ENCODE measurements at places on chromosomes 3 and 15.

- DNase-seq: no peak
Observed at GRCh38 chr3:188941103-188941502, 230.7 kb upstream of the TPRG1 start.

GRCh38 chr3:38510631-38511030 lies 14.5 kb downstream of the EXOG start:
- DNase-seq: no peak

DNA sequence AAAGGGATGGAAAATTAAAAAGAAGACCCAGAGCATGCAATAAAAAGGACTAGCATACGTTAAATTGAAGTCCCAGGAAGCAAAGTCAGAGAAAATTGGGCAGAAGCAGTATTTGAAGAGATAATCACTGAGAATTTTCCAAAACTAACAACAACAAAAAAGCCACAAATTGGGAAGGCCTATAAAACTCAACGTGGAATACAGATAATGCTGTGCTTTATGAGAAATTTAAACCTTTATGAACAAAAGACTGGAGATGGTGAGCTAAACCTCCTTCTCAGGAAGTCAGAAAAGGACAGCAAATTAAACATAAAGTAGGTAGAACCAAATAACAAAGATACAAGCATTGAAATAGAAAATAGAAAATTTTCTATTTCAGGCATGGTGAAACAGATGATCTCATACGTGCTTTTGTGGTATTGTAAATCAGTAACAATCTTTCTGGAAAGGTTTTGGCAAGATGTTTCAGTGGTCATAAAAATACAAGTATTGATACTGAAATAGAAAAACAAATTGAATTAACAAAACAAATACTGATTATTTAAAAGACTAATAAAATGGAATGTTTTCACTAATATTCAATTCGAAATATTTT lies 55.6 kb downstream of the LYSMD4 start:
- peak; percentile 12 for DNase-seq

- no peak for DNase-seq
Observed at GRCh38 chr15:51075826-51076523, 18.7 kb downstream of the TNFAIP8L3 start.

DNA sequence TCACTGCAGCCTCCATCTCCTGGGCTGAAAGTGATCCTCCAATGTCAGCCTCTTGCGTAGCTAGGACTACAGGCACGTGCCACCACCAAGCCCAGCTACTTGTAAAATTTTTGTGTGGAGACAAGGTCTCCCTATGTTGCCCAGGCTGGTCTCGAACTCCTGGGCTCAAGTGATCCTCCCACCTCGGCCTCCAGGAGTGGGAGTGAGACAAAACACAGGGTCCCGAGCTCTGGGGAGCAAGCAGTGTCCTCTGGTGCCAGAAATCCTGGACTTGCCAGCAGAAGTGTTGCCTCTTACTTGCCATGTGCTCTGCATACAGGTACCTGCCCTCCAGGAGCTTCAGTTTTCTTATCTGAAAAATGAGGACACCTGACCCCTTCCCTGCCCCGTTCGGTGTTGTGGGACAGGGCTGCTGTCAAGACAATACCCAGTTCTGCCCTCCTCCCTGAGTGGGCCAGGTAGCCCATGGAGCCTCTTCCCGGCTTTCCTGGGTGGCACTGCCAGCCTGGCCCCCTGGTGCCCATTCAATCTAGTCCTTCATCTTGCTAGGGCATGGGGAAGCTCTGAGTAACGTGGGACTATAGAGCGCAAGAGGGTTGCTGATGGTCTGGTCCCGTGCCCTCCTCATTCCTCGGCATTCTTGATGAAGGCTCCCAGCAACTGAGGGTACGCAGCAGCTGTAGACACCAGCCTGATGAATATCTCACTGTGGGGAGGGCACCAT lies 164.6 kb downstream of the GOLGA6L4 start:
- no peak for DNase-seq

- no peak for DNase-seq
Observed at GRCh38 chr3:29275309-29275708, 5.6 kb upstream of the RBMS3 start.

DNA sequence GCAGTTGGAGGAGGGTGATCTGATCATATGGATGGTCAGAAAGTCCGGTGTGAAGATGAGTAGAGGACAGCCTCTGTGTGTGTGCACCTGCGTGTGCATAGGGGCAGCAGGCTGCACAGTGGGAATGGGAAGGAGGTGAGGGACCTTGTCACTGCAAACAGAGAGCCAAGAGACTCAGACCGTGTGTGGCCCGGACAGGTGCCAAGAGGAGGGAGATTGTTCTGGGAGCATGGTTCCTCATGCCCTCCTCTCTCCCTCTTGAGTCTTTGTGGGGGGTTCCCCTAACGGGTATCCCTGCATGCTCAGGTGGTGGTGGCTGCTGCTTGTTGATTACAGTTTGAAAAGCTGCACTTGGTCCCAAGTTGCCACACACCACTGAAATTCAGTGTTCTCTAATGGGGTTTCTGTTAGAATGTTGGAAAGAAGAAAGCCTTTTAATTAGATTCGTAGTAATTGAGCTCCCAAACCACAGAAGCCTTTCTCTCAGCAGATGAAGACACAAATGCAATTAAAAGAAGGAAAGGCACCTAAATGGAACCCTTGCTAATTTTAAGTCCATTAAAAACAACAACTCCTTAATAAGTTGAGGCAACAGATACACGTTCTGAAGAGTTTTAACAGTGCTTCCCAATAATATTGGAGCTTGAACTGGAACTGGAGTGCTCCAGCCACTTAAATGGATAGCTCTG lies 68.9 kb downstream of the CHRNA7 start:
- no peak for DNase-seq

GRCh38 chr3:117567382-117567781 lies 857.8 kb downstream of the TUSC7 start:
- DNase-seq: no peak

- DNase-seq: no peak
Observed at GRCh38 chr3:176839466-176839865, 357.8 kb downstream of the TBL1XR1 start.

GRCh38 chr15:92970656-92971055 lies 70.5 kb downstream of the CHD2 start:
- no peak for DNase-seq

GRCh38 chr15:60257591-60258159 lies 140.1 kb downstream of the ANXA2 start:
- DNase-seq: no peak
